Stimulated activated CD8-positive, alpha-beta memory T cell treated with anti-CD3 and anti-CD28 coated beads, Interleukin-2, amount 100 ng/mL, for 1 hour (primary cell): ENCODE measurements at places on chromosomes 3 and 15.

- peak; percentile 24 for DNase-seq
Measured at GRCh38 chr3:122497425-122497824, 17.3 kb downstream of the KPNA1 start.

DNA sequence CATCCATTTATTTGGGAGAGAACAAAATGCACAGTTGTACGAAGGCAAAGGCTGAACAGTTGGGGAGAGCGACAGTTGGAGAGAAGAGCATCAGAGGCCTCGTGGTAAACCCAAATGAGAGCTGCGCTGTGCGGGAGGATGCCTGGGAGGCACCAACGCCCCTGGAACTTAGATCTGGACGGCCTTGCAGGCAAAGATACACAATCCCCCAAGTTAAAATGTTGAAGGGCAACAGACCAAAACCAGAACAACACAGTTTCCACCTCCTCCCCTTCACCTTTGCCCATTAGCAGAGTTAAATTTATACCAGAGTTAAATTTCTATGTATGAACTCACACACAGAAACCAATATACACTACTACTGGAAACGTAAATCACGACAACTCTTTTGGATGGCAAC is 339.6 kb downstream of the RORA start:
- no peak for DNase-seq

- peak; percentile 57 for DNase-seq
Measured at GRCh38 chr15:41811432-41812195, 16.3 kb upstream of the JMJD7 start.

GRCh38 chr15:70140543-70141375 is 43.0 kb upstream of the TLE3 start:
- DNase-seq: no peak

DNA sequence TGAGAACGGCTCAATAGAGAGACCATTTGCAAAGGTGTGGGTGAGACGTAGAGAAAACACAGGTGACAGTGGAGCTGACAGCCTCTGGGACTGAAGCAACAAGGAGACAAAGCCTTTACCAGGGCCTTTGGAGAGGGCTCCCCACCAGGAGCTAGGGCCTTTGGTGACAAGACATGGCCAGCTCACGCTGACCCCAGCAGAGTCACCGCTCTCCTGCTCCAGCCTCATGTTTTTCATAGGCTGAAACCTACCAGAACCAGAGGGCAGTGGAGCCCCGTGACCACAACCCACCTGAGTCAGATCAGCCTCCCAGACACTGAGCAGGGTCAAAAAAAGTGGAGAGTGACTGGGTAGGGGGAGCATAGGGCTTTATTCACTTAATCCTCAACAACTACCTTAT is 214.7 kb downstream of the SHQ1 start:
- DNase-seq: no peak
